Effector memory CD4-positive, alpha-beta T cell (primary cell): ENCODE measurements at places on chromosomes 16 and 17.
A peak's percentile ranks its signal among the peaks of the same experiment; 100 is the strongest.

- DNase-seq = no peak
Observed at GRCh38 chr17:8956465-8956902, 9.0 kb downstream of the PIK3R5 start.

DNA sequence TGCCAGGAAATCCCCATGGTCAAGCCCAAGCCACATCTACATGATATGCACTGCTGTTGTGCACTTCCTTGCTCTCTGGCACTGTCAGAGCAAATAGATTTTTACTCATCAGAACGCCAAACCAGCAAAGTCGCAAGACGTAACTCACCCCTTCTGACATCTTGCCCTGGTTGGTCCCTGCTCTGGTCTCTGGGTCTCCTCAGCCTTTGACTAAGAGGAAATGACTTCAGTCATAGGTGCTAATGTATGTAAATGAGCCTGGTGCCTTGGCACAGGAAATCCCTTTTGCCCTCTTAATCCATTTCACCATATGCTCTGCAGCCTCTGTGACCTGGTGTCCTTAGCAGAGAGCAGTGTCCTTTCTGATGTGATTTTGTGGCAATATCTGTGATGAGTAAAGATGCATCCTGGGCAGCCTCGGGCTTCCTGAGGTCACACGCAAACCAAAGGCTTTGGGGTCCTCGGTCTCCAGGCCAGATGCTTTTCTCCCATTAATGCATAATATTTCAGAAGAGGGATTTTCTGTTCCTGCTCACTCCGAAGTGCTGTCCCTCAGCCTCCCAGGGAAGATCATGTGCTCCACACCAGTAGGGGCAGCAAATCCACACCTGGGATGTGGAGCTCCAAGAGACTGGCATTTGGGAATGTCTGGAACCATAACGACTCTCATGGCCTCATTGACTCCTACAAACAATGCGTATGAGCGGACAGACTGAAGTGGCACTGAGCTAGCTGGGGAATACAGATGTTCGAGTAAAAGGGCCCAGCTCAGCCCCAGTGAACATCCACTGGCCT is 66.9 kb downstream of the GP2 start:
- DNase-seq = no peak

DNA sequence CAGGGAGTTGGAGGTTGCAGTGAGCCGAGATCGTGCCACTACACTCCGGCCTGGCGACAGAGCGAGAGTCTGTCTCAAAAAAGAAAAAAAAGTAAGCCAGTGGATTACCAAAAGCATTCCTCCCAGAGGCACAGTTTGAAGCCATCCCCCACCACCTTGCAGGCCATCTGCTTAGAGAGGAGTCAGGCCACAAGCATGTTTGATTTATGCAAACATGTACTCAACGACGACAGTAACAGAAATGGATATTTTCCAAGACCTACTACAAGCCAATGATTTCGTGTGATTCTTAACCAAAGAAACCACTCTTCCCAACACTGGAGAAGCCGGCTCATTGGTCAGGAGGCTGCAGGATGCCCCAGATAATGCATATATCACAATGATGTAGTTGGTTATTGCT is 34.8 kb downstream of the MYH13 start:
- no peak for DNase-seq

DNA sequence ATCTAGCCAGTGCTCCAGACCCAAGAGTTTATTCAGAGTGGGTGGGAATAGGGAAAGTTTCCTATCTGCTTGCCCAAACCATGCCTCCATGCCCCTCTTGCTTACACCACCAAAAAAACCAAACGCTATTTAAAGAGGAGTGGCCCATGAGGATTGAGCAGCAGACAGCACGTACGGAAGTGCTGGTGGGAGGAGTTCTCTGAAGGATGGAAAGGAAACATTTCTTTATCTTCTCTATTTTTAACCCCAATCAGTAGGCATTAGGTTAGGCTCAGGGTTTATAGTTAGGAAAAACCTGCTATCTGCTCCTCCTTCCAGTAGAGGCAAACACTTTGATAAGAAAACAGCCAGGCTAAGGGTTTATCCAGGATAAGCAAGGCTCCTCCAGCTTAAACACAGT is 235.3 kb downstream of the ZFHX3 start:
- no peak for DNase-seq

DNA sequence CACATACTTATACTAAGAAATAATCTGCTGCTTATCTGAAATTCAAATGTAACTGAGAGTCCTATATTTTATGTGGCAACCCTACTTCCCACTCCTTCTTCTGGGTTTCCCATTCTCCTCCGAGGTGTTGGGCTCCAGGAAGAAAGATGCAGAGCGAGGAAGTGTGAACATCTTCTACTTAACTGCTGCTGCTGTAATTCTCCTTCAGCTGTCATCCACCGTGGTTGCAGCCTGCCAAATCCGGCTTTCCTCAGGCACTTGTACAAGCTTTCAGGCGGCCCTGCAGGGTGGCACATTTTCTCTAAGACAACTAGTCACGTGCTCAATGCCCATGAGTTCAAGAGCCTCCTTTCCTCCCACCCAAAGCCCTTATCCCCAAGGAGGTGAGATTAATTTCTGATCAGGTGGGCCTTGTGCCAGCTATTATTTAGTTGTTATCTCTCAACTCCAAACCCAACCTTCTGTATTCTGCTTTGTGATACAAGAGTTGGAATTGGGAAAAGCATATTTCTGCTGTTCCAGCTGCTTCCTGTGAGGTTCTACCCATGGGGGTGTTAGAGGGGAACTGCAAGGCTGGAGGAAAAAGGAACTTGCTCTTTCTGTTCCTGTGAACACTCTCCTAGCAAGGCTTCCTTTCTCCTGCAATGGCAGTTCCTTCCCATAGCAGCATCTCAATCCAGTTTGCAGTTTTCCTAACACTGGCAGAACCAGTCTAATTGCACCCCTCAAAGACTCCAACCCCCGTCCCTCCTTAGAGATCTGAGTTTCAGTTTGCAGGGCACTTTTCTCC is 67.6 kb upstream of the RBBP6 start:
- no peak for DNase-seq

DNA sequence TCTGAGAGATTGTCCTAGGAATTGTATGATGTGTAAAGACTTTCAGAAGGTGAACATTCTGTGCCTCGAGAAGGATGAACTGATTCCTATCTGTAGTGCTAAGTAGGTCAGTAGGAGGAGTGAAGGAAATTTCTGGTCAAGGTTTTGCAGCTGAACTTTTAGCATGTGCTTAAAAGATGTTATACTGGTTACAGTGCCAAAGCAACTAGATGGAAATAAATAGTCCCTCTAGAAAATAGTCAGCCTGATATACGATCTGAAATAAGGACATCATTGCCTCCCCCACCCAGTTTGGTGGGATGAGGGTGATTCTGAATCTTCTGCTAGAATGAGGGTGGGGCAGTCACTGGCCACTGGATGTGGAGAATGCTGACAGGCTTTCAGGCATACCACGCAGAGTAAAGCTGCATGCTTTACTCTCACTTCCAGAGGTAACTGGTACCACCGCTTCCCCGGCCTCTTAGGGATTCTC is 57.2 kb upstream of the VPS4A start:
- no peak for DNase-seq

- no peak for DNase-seq
Observed at GRCh38 chr16:70561623-70562022, 38.0 kb downstream of the SF3B3 start.

DNA sequence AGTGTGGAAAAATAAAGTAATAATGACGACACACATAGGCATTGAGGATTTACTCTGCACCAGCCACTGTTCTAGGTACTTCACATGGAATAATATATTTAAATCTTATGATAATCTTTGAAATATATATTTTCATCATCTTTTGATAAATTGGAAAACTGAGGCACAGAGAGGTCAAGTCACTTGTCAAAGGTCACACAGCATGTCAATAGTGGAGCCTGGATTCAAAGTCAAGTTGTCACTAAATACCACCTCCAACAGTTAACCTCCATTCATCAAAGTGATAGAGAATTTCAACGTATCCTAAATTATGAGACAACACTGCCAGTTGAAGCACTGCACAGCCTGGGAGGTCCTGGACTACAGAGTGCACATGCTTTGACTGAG is 121.7 kb downstream of the IRX5 start:
- no peak for DNase-seq

DNA sequence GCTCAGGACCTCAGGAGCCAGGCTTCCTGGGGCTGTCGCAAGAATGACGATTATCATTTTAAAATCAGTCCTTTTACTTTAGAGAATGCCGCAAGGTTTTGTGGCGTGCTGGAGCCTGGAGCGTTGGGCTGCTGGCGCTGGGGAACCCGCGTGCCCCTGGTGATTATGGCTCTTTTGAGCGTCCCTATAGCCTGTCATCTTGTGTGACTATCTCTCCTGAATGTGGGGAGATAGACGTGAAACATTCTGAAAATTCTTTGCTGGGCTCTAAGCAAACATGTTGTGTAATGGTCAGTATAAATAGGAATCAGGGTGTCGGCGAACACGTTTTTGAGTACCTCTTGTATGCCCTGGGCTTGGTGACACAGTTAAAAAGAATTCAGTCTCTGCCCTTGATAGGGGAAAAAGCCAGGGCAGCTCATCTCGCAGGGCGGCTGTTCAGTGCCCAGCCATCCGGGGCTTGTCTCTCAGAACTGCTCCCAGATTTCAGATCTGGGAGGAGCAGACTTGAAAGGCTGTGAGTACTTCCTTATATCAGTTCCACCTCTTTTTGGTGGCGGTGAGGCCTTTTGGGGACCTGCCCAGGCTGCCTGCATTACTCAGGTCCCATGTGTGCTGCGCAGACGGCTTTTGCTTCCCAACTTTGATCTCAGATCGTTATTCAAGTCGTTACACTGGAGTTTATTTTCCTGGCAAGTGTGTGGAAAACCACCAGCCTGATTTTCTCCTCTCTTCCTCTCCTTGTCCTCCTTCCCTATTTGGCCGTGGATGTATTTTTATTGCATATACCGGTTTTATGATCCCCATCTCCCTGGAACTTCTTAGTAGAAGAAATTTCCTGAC is 973 bp downstream of the SLC7A6 start:
- DNase-seq = peak; percentile 47

- DNase-seq = no peak
Observed at GRCh38 chr17:64500862-64501765, 4.3 kb upstream of the POLG2 start.

DNA sequence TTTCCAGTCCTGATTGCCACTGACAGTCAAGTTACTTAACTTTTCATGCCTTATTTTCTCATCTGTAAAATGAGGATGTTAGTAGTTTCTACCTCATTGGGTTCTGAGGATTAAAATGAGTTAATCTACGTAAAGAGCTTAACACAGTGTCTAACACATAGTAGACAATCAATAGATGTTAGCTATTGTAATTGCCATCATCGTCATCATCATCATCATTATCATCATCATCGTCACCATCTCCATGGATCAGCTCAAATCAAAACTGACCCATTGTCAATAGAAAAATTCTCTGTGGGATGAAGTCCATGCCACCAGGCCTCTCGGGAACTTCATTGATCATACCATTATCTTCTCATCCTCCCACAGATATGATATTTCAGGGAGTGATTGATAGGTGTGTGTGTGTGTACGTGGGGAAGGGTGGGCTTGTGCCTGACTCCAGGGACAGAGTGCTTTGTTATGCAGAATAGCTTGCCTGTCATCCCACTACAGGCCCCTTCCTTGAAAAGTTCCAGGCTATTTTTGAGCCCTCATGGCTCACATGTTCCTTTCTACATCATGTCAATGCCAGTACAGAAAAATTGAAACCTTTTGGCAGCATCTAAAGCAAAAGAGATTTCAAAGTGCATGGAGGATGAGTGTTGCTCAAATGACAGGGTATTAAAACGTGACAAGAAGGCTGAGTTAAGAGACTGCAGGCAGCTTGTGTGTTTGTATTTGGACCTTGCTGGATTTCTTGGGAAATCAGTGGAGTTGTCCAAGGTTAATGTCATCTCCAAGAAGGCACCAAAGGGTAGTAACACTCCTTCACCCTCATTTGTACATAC is 133.9 kb downstream of the PRKCB start:
- DNase-seq = no peak

- DNase-seq = no peak
Observed at GRCh38 chr17:9104370-9105041, 83.2 kb downstream of the NTN1 start.

- no peak for DNase-seq
Observed at GRCh38 chr17:78117027-78117981, 11.3 kb downstream of the TMC6 start.

DNA sequence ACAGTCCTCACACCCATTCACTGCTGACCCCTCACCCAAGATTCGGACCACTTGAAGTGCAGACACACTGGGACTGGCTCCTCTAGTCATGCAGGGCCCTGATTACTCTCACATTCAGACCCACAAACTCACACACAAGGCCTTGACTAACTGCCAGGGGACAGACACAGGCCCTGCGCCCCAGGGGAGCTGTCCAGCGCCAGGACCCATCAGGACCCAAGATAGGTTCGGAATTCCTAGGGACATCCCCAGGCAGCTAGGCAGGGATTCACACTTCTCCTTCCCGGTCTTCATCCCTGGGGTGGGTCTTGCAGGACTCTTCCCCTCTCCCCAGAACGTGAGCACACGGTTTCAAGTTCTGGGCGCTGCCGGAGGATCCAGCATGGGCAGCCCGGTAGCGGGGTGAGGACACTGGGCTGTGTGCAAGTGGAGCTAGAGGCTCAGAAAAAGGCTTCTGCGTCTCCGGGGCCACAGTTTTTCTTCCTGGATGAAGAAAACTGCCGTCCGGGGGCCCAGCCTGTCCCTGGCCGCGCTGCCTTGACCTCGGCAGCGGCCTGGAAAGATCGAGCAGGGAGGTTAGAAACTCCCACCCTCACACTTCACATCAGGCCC is 1.6 kb downstream of the SEZ6 start:
- no peak for DNase-seq

DNA sequence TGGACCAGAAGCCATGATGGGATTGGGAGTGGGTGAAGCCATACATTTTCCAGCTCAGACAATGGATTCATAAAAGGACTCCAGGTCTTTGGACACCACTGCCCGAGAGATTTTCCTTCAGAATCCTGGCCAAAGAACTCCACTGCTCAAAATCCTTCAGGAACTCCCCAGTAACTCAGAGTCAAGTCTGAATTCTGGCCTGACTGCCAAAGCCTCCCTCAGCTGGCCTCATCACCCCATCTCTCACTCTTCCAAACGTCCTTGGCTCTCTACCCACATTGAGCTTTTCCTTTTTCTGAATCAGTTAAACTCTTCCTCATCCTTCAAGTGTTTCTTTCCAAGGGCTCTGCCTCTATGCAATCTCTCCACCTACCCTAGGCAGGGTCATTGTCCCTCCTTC is 1.2 kb upstream of the SEPTIN1 start:
- DNase-seq = no peak

DNA sequence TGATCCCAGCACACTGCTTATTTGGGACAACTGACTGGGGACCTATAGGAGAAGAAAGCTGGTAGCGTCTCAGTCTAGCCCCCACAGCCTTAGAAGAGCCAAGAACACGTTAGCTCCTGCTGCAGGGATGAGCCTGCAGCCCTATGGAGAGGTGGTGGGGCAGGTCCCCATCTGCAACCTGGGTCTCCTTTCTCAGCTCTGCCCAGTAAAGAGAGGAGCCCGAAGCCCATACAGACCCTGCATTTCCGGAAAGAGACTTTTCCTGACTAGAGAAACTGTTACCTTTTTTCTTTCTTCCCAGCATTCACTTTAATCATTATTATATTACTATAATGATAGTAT is 788 bp downstream of the METTL22 start:
- no peak for DNase-seq
